ENCODE measurements at places on chromosomes 4 and X.

DNA sequence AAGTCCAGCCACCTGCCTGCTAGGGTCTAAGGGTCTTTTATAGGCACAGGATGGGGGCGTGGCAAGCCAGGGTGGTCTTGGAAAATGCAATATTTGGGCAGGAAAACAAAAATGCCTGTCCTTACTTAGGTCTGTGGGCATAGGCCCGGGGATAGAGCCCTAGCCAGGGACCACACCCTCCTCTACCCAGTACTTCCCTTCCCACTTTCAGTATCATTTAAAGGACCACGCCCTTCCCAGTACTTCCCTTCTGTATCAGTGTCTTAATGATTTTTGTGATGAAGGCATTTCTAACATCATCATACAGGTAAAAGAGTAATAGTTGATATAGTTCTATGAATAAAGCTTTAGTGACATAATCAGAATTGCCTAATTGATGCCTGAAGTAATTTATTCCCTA, 11.4 kb downstream of the BANK1 start:
- DNase-seq = no peak

GRCh38 chrX:124208660-124209059, 123.8 kb upstream of the TEX13D start:
- no peak for DNase-seq

- DNase-seq = no peak
Measured at GRCh38 chrX:120293015-120293414, 18.2 kb downstream of the TMEM255A start.

DNA sequence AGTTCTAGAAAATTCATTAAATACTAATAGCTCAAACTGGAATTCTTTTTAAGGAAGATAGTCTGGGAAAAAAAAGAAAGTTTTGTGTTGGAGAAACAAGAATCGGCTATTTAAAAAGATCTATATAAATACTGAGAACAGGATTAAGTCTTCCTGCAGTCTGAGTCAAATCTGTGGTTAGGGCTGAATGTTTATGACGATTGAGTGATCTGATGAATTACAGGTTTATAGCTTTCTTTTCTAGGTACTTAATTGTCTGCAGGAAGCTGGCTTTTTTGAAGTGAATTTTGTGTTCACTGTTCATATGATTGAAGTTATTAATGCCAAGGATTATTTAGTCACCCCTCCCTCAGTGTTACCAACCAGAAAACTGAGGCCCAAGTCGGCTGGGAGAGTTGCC, 42.2 kb downstream of the TLL1 start:
- DNase-seq = no peak

DNA sequence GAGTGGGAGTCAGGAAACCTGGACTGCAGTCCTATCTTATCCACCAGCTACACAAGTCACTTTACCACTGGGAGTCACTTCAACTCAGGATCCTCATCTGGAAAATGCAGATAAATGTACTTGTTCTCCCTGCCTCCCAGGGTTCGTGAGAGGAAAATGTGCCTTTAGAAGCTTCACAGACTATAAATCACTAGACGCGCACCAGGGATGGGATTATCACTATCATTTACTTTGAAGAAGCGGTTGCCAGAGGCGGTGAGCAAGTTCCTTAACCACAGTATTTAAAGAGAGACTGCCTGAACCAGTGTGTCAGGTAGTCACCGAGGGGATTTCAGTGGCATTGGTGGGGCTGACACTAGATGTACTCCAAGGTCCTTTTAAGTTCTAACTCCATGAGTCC, 219.5 kb downstream of the HS6ST2 start:
- no peak for DNase-seq

DNA sequence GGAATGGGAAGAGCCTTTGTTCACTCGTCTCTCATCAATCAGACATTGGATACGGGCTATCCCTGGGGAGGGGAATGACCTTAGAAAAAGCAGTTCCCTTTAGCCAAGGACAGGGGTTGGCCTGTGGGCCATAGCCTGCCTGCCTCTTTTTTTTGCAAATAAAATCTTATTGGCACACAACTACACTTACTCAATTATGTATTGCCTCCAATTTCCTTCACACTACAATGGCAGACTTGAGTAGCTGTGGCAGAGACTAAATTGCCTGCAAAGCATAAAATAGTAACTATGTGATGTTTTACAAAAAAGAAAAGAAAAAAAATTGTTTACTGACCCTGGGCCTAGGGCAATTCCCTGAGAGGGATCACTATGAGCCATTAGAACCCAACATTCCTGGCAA, 23.4 kb downstream of the PPP1R2C start:
- DNase-seq = no peak

- no peak for DNase-seq
Measured at GRCh38 chr4:168557658-168558057, 60.8 kb downstream of the PALLD start.

DNA sequence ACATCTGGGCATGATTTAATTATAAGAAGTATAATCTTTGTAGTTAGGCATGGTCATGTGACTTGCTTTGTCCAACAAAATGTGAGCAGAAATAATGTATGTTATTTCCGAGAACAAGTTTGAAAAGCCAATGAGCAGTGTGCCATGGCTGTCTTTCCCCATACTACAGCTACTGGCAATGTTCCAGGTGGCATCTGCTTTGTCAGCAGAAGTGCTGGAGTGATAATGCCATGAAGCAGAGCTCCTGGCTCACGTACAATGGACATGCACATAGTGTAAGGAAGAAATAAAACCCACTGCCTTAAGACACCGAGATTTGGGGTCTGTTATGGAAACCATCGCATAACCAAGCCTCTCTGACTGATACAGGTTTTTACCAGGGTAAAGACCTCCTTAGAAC, 212.6 kb upstream of the RASGEF1B start:
- no peak for DNase-seq

DNA sequence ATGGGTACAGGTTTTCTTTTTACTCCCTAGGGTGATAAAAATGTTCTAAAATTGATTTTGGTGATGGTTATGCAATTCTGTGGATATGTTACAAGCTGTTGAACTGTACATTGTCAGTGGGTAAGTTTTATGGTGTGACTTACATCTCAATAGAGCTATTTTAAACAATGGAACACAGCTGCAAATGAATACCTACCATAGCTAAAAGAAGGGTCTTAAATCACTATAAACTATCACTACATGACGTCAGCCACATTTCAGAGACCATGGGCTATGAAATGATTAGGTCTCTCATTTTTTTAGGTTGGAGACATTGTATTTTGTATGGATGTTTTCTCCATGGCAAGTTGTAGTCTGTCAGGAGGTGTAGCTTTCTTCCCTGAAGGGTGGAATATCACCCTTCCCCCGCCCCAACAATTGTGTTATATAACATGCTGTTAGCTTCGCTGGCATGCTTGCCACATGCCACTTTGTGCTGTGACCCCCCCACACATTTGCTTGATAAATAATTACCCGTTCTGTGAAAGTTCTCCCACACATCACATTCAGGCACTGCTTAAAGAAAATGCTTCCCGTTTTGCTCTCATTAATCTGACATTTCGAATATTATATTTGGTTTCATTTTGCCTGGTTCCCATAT, 159.7 kb downstream of the ARHGAP10 start:
- no peak for DNase-seq

GRCh38 chr4:70948665-70949260, 44.7 kb upstream of the DCK start:
- no peak for DNase-seq

DNA sequence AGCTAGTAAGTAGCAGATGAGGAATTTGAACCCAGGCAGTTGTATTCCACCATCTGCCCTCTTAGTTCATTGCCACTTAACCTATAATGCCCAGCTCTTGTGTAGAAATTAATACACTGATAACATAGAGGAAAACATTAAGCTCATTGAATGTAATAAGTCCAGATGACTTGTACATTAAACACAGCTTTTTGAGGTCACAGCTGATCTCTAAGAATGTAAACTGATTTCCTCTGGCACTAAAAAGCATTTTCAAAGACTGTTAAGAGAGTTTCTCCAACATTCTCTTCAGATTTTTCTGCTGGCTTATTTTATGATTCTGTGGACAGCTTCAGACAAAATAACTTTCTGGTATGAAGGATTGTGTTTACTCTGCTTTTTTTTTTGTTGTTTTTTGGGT, 42.7 kb downstream of the HPRT1 start:
- DNase-seq = no peak

DNA sequence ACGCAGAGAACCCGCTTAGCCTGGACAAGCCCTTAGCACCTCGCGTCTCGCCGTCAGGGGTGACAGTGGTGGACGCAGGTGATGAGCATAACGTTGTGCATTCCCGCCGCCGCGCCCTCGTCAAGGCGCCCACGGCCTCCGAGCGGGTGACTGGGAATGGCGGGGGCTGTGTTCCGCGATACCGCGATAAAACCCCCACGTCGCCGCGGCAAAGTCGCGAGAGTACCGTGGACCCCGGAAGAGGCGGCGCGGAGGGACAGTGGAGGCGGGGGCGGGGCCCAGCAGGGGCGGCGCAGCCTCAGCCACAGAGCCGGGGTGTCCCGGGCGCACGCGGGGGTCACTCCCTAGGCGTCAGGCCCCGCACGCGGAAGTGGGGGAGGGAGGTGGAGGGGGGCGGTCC, 53.8 kb downstream of the ZFYVE28 start:
- DNase-seq = no peak

GRCh38 chr4:8739317-8739716, 132.3 kb downstream of the HMX1 start:
- DNase-seq = no peak

DNA sequence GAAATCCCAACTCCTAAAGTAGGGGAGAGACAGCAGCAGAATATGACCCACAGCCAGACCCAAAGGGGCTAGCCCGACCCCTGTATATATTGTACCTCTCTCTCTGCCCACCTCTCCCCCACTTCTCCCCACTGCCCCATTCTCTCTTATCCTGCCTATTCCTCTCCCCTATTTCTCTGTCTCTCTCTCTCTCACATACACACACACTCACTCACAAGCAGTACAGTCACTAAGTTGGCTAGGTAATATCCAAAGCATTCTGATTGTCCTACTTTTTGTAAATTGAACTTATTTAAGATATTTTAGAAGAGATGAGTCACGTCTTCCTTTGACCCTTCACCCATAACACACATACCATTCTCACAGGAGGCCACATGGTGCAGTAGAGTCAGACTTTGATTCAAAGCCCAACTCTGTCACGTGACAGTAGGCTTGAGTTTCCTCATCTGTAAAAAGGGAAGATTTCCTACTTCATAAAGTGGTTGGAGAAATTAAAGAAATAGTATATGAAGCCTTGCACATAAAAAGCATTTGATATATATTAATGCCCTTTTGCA, 29.5 kb downstream of the SRPX2 start:
- DNase-seq = no peak

- no peak for DNase-seq
Measured at GRCh38 chr4:13933191-13933590, 305.7 kb upstream of the BOD1L1 start.

DNA sequence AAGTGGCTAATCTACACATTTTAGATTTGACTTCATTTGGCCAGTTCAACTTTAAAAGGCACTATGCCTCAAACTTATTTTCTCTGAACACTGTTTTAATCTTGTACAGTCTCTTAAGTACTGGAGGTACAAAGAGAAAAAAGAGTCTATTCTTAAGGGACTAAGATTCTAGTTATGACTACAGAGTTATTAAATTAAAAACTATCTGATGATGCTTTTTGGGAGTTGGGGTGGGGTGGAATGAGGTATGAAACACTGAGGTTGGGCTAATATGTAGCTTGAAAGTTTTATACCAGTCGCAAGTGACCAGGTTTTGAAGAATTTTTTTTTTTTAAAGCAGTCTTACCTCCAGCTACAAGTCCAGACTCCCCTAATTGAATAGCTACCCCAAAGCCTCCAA, 17.7 kb upstream of the GPR34 start:
- DNase-seq = no peak

- DNase-seq = no peak
Measured at GRCh38 chrX:14775416-14775815, 97.5 kb downstream of the FANCB start.

- no peak for DNase-seq
Measured at GRCh38 chr4:32572366-32572765, 1852.2 kb downstream of the PCDH7 start.

DNA sequence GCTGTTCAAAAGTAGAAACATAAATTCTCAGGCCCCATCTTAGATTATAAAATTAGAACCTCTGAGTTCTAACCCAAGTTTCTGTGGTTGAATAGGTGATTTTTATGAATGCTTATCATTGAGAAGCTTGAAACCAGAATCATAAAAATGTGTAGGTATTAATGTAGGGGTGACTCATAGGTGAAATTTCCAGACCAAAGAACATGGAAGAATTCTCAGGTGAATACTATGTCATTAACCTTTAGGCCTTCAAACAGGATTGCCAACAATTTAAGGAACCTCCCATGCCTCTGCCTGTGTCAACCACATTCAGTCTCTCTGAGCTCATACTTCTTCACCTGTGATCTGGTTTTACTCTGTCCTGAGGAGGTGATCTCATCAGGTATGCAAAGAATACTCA, 177.8 kb downstream of the NPFFR2 start:
- DNase-seq = no peak

DNA sequence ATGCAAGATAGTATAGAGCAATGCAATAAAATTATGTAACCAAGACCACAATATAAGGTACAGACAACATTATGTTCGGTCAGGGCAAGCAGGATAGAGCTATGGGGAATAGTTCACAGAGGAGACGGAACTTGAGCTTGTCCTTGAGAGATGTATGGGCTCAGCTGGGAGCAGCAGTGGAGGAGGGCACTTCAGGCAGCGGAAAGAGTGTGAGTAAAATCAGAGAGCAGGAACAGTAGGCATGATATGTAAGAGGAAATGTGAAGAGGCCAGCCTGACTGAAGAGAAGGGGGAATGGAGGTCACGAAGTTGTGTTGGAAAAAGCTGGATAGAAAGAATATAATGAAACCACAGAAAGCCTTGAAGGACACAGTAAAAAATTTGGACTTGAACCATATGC, 217.2 kb upstream of the NOCT start:
- no peak for DNase-seq

DNA sequence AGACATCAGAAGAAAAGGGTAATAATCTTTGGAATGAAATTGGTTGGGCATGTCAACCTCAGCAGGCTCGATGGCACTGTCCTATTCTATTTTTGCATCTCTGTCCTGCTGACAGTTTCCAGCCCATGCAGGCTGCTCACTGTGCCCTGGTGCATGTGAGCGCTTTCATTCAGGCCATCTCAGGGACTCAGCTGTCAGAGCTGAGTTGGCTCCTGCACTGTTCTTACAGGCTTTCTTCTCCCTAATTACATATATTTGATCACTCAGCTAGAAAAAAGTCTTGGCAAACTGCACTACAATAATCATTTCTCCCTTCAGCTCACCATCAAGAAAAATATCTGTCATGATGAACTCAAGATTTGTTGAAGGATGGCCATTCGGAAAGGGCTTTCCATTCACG, 84.7 kb downstream of the RASL11B start:
- no peak for DNase-seq

DNA sequence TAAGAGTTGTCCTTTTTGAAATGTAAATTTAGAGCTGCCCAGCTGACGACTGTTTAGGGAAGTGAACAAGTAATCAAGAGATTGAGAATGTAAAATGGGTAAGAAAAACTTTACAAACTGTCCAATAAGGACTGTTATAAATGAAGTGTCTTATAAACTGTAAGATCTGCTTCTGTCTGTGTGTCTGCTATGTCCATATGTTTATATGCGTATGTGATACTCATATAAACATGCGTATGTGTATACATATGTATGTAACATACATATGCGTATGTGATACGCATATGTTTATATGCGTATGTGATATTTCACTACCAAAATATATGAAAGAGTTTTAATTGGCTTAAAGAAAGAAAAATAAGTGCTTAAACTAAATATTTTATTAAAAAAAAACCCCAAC, 416.0 kb upstream of the GALNTL6 start:
- DNase-seq = no peak

Data from endothelial cell (in vitro differentiated cells).